Activated T-cell treated with anti-CD3 and anti-CD28 coated beads, Interleukin-2, amount 50 U/mL, for 1 hour (primary cell): ENCODE measurements at places on chromosomes 12 and 14.

DNA sequence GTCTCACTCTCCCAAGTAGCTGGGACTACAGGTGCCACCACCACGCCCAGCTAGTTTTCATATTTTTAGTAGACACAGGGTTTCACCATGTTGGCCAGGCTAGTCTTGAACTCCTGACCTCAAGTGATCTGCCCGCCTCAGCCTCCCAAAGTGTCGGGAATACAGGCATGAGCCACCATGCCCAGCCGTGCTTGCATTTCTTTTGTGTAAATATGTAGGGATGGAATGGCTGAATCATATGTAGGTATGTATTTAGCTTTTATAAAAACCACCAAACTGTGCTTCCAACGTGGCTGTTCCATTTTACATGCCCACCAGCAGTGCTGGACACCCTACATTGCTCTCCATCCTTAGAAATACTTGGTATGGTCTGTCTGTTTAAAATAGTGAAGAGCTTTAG lies 32.8 kb upstream of the CLMN start:
- DNase-seq = no peak

- DNase-seq = no peak
These were observed 56.4 kb downstream of the TMCC3 start for GRCh38 chr12:94593822-94594442.

- no peak for DNase-seq
These were observed 45.2 kb upstream of the MAP1LC3B2 start for GRCh38 chr12:116513944-116514343.

- DNase-seq = no peak
These were observed 53.7 kb downstream of the EFCAB11 start for GRCh38 chr14:89900802-89901201.

DNA sequence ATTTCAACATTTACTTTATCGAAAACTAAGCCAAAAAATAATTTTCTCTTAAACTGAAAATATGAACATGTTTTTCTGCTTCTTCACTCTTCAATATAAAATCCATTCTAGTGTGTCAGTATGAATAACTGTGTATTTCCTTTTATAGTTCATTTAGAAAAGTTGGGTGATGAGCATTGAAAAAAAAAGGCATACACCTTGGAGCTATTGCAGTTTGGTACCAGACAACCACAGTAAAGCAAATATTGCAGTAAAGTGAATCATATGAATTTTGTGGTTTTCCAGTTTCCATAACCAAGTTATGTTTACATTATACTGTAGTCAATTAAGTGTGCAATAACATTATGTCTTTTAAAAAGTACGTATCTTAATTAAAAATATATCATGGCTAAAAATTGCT lies 195.0 kb upstream of the FOXG1 start:
- DNase-seq = no peak

DNA sequence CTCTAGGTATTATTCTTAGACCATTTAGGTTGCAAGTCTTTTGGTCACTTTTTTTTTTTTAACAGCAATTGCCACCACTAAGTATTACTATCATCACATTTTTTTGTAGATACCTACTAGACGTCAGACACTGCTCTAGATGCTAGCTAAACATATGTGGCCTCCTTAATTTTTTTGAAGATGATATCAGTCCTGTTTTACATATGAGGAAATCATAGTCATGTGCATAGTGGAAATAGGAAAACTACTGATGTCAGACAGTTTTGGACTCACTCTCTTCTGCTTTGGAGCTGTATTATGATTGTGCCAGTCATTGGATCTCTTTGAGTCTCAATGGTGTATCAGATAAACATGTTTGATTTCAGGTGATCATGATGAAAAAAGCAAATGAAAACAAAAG lies 304.3 kb downstream of the DIO2 start:
- DNase-seq = no peak

DNA sequence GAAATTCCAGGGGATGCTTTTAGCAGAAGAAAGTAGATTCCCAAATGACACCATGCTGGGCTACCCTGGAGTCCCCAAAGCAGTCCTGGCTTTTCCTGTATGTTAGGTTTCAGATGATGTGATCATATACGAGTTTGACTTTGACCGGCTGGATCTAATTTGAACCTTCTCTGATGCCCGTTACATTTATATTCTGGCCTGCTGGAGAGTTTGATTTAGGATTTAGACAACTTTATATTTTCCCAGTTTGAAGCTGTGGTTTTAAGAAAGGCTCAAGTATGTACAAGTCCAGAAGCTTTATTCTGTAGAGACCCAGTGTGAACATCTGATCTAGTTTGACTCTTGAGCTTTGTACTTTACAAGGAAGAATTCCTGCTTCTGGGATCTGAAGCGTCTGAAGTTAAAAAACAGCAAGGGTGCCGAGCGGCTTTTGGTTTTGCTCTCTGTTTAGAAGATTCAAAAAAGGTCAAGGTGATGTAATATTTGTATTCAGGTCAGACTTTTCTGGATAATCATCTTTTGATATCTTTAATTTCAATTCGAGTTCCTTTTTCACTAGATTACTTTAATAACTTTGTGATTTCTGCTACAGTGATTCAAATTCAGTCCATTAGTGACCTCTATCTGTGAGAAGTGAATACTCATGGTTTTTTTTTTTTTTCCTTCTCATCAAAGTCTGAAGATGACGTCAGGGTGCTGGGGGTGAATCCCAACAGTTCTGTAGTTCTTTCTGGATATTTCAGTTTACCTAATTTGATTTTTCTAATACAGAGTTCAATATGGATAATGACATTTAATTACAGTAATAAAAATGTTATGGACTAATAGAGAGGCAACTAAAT lies 6.3 kb downstream of the FLRT2 start:
- no peak for DNase-seq

DNA sequence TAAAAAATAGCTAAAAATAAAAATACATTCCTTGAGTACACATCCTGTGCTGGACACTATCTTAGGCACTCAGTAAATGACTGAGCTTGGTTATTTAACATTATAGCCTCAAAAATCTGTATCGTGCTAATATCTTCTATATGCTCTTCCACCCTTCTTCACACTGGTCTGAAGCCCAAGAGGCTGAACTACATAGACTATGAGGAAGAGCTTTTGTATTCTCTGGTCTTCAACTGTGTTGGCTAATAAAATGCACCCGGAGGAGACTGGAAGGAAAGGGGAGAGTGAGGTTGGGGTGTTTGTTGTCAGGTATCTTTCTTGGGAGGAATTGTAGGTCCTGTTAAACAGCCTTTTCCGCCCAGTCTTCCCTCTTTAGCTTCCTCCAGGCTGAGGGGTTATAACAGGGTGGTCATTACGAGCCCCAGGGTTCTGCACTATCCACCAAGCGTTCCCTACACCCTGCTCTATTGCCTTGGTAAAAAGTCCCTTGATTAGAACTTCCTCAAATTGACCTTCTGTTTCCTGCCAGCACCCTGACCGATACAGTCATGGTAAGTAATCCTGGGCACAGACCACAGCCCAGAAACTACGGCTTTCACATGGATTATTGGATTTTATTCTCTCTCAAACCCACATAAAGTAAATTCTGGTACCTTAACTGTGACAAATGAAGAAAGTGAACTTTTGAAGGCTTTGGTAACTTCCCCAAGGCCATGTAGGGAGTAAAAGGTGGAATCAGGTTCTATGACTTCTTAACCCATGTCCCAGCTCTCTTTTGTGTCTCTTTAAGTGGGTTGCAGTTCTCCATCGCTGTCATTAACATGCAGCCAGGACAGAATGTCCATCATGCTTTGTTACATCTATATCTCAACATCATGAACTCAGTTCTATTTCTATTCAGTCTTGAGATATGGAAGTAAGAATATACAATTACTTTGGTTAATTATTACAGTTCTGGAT lies 71.3 kb downstream of the PTHLH start:
- DNase-seq = no peak

DNA sequence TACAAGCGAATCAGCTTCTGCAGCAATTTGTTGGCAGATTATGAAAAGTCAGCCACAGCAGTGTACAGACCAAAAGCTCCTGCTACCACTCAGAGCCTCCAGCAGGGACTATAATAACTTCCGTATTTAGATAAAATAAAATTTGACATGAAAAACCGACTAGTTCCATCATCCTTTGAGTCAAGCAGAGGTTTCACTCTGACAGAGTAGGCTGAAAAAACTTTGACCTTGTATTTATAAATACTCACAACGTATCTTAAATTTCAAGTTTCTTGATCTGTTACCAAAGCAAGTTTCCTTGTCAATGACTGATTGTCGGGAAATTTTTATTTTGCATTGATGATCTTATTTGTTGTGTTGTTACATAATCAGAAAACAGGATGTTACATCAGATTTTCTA lies 283.4 kb downstream of the DAD1 start:
- DNase-seq = no peak

DNA sequence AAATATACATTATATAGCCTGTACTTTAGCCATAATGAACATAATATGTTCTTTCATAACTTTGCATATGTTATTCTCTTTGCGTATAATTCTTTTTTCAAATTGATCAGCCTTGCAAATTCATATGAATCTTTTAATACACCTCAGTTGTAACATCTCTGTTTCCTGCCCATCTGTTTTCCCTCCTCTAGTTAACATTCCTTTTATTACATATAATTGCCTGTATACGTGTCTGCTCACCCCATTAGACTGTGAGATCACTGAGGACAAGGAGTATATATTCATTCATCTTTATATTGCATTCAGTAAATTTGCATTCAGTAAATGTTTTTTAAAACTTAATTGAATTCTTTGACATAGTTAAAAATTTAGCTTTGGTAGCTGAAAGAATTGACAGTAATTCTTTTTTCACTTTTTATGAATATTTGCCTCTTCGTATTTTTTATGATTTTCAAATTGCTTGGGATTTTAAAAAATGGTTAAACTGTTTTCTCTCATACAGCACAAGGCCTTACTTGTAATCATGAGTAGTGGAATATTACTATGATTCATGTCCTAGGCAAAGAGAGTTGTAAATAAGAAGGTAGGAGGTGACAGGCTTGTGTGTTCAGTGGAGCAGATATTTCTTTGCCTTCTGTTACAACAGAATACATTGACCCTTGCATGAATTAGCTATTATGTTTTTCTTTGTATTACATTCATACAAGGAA lies 32.8 kb upstream of the KLHL42 start:
- no peak for DNase-seq

DNA sequence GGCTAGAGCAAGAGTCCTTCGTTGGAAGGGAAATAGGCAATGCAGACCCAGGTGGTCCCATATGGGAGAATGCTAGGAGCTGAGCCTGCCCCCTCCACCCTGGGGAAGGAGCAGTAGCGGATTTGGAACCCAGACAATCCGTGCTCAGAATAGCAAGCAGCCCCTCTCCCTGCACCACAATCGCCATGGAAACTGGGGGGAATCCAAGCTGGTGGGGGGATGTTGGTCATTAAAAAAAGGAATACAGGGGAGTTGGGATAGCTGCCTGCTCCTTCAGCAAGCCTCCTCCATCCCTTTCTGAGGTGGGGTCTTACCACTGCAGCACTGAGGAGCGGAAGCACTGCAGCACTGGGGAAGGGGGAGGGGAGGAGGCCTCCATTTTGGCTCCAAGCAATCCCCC lies 2.9 kb downstream of the RND1 start:
- DNase-seq = no peak

- DNase-seq = no peak
These were observed 102.3 kb upstream of the BCAT1 start for GRCh38 chr12:25051171-25051570.

DNA sequence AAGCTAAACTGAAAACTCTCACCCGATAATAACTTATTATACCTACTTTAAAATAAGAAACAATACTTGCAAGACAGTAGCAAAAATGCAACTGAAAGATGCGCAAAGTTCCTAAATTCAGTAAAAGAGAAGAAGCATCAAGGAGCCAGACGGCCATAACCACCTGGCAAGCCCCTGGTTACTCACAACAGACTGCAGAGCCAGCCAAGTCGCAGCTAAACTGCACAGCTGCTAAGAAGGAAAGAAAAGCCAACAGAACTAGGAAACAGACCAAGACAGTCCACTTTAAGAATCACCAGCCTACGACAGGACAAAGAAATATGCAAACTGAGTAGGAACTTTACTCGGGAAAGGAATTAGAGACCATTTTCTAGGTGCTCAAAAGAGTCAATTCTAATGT lies 127.9 kb downstream of the TMTC1 start:
- DNase-seq = no peak

DNA sequence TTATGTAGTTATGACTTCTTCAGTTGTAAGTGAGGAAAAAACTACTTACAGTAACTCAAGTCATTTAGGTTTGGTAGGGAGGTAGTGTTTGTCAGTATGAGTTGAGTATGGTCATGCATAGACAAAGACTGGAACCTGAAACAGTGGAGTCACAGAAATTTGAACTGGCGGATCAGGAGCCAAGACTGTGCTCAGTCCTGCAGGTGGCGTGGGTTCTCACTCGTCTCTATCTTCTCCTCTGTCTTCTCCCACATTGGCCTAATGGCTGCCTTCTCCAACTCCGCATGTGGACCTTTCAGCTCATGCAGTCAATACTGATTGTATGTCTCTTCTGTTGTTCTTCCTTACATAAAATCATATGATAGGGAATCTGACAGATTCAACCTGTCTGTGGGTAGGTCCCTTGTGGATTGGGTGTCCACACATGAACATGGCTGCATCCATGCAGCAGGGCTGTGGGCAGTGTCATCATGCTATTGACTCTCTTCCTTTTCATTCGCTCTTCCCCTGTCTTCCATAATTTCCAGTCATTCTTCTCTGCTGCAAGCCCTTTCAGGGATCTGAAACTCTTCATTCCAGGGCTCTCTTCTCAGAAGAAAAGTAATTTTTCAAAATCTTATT lies 78.8 kb upstream of the NEDD1 start:
- no peak for DNase-seq

DNA sequence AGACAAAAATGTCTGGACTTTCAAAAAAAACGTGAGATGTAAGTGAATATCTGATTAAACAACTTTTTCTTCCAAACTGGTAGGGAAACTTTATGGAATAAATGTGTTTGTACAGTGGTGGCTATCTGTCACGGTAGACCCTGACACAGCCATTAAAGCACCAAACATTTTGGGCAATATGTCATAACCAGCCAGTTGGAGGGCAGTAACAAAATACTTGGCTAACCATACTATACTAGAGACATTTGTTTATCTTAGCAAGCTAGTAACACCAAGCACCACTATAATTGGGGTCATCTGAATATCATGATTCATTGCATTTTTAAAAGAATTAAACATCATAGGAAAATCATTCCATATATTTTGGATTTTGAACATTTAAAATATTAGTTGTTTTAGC lies 6.0 kb upstream of the MYF6 start:
- no peak for DNase-seq
